Large intestine (tissue), 12 donors: ENCODE measurements at places on chromosomes 4 and X. TPM values are rescaled to one million over a fixed set of nuclear protein-coding genes. Genes with fewer than 3 reads are reported as not detected.

GRCh38 chrX:28851871-28852270, 264.6 kb downstream of the IL1RAPL1 start:
- no peaks in the 10 kb centered on the region for H3K4me1 ChIP-seq
- H3K27ac ChIP-seq = no peak overlapping the region
- no peak overlapping the region for H3K4me3 ChIP-seq
- no peak for DNase-seq
- no peaks in the 10 kb centered on the region for H3K36me3 ChIP-seq

DNA sequence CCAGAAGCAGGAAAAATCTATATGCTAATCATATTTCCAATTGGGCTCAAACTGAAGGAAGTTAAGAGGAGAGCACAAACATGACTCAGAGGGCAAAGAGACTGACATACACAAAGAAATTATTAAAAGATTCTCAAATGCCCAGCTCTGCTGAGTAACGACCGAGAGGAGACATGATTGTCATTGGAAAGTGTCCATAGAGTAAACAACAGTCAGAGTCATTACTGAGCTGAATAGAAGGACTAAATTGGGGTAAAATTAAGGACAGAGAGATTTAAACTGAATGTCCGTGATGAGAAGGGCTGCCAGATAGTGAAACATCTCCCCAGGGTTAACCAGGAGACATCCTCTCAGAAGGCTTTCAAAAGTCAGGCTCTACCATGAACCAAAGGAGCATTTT, 111.2 kb upstream of the GALNT7 start:
- no peak overlapping the region for H3K4me3 ChIP-seq
- H3K27ac ChIP-seq = no peak overlapping the region
- no peaks in the 10 kb centered on the region for H3K36me3 ChIP-seq
- no peaks in the 10 kb centered on the region for H3K27me3 ChIP-seq

DNA sequence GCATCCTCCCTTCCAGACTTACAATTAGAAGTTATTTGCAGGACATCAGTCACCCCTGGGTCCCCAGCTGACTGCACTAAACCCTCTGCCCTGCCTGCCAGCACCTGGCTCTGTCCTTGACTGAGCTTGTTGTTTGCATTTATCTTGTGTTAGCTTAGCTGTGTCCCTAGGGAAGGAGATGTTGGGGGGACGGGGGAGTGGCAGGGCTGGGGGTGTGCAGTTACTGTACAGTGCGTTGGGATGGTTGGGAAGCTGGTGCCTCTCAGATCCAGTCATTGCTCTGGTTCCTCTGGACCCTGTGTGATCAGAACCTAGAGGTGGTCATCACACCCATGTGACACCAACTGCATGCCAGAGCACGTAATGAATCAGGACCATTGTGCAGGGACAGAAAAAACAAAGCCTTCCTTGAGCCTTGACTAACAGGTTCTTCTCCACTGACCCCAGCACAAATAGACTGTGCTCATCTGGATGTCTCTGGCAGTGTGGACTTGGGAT, 32.7 kb upstream of the PROM1 start:
- H3K27me3 ChIP-seq = no peaks in the 10 kb centered on the region
- no peak for DNase-seq
- no peaks in the 10 kb centered on the region for H3K36me3 ChIP-seq
- H3K4me3 ChIP-seq = no peak overlapping the region

- no peaks in the 10 kb centered on the region for H3K36me3 ChIP-seq
- H3K27me3 ChIP-seq = no peaks in the 10 kb centered on the region
- H3K4me3 ChIP-seq = no peak overlapping the region
- no peak overlapping the region for H3K27ac ChIP-seq
- peaks cover 4% of the 10 kb centered on the region for H3K4me1 ChIP-seq
Observed at GRCh38 chr4:147605499-147605898, 11.7 kb upstream of the TMEM184C start.

- no peak overlapping the region for H3K27ac ChIP-seq
- no peak for DNase-seq
- no peak overlapping the region for H3K4me3 ChIP-seq
- H3K36me3 ChIP-seq = no peaks in the 10 kb centered on the region
- H3K4me1 ChIP-seq = peaks cover 32% of the 10 kb centered on the region
Observed at GRCh38 chr4:128663325-128663724, 146.2 kb upstream of the JADE1 start.

The CENPVL3 gene
- polyA plus RNA-seq = 0.76 TPM

- no peak overlapping the region for H3K4me3 ChIP-seq
- H3K4me1 ChIP-seq = no peaks in the 10 kb centered on the region
- H3K27ac ChIP-seq = no peak overlapping the region
- no peaks in the 10 kb centered on the region for H3K27me3 ChIP-seq
Observed at GRCh38 chr4:189502841-189503435, 437.7 kb upstream of the FRG1 start.

- no peaks in the 10 kb centered on the region for H3K4me1 ChIP-seq
- DNase-seq = no peak
- no peak overlapping the region for H3K4me3 ChIP-seq
- H3K27ac ChIP-seq = no peak overlapping the region
- H3K27me3 ChIP-seq = no peaks in the 10 kb centered on the region
Observed at GRCh38 chr4:181437895-181438294, 805.3 kb upstream of the TENM3 start.

- no peaks in the 10 kb centered on the region for H3K4me1 ChIP-seq
- no peak overlapping the region for H3K27ac ChIP-seq
- H3K36me3 ChIP-seq = no peaks in the 10 kb centered on the region
- H3K4me3 ChIP-seq = no peak overlapping the region
- no peaks in the 10 kb centered on the region for H3K27me3 ChIP-seq
- DNase-seq = peak; percentile 73
Observed at GRCh38 chr4:44791831-44792230, 65.5 kb upstream of the GNPDA2 start.

The TCEAL7 gene
- 27.3 TPM for polyA plus RNA-seq
